ENCODE measurements at places on chromosomes 7 and 10. TPM values are rescaled to one million over a fixed set of nuclear protein-coding genes. Genes with fewer than 3 reads are reported as not detected.

DNA sequence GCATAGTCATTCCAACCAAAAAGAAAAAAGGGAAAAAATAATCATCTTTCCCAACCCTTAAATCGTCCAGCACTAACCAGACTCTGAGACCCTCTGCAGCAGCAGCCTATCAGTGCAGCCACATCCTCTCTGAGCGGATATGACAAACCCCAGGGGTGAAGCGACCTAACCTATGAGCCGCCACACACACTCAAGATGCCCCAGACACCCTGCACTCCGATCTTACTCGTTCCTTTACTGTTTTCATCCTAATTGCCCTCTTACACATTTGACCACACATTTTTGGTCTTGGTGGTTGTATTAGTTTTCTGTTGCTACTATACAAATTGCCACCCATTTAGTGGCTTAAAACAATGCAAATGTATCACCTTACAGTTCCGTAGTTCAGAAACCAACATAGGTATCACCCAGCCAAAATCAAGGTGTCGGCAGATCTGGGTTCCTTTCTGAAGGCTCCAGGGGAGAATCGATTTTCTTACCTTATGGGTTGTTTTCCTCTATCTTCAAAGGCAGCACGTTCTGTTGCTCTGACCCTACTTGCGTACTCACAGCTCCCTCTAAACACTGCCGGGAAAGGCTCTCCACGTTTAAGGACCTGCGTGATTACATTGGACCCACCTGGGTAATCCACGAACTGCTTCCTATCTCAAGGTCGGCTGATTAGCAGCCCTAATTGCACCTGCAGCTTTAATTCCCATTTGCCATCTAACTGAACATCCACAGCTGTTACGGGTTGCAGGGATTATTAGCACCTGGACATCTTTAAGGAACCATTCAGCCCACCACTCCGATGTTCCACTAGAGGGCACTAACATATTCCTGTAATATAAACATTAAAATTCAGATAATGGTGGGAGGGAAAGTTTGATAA, 37.3 kb upstream of the PRSS1 start:
- DNase-seq = no peak

DNA sequence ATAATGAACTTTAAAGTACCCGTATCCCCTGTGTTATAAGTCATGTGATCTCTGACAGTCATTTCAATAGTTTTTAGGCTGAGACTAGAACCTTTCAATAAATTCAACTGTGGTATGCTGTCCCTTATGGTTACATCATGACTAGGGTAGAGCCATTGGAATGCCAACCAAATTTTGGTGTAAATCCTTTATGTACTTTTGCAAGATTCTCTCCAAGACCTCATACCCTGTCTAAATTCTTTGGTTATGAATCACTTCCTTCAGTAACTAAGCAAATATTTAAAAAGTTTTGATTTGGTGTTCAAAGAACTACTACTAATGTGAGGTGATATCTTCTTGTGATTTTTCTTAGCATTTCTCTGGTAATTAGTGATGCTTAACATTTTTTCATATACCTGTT, 20.8 kb upstream of the OR6B1 start:
- no peak for DNase-seq

GRCh38 chr10:109978481-109978880, 29.3 kb upstream of the ADD3 start:
- DNase-seq = peak; percentile 75

- no peak for DNase-seq
Measured at GRCh38 chr7:2106924-2107323, 125.8 kb downstream of the MAD1L1 start.

DNA sequence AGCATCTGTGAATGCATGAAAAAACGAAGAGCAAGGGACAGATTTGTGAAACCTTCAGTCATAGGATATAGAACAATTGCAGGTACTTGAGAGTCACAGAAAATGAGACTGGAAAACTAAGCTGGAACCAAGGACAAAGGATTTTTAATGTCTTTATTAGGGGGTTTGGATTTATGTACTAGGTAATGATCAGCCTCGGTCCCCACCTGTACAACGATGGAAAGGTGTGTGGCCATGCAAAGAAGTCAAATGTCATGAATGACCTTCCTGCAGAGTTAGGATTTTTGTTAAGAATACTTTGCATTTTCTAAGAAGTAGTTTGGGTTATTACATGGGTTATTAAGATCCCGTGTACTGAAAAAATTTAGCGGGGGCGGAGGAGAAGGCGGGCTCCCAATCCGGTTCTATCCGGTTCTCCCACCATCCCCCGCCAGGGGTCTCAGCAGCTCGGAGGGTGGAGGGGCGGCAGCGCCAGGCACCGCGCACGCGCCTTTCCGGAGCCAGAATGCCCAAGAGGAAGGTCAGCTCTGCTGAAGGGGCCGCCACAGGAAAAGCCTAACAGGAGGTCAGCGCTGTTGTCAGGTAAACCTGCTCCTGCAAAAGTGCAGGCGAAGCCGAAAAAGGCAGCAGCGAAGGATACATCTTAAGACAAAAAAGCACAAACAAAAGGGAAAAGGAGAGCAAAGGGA, 327.5 kb upstream of the PLXDC2 start:
- DNase-seq = no peak

DNA sequence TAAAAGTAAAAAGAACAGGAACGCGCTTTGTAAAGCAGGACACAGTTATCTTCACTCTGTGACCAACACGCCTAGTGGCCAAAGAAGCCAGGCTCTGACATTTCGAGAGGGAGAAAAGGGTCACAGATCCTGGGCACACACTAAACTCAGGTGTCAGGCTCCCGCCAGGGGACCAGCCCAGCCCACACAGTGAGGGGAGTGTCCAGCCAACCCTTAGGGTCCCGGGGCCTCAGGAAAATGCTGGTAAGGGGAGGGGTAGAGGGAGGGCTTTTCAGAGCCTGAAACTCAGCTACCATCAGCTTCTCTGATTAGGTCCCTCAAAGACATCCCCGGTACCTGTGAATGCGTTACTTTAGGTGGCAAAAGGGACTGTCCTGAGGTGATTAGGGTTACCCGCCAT, 16.6 kb downstream of the ANXA11 start:
- DNase-seq = no peak

- no peak for DNase-seq
Measured at GRCh38 chr7:142498364-142498763, 240.5 kb upstream of the PRSS58 start.

DNA sequence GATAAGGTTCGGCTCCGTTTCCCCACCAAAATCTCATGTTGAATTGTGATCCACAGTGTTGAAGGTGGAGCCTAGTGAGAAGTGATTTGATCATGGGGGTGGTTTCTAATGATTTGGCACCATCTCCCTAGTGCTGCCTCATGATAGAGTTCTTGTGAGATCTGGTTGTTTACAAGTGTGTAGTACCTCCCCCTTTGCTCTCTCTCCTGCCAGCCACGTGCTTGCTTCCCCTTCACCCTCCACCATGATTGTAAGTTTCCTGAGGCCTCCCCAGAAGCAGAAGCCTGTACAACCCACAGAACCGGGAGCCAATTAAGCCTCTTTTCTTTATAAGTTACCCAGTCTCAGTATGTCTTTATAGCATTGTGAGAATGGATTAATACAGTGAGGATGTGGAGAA, 12.1 kb upstream of the LRGUK start:
- no peak for DNase-seq

GRCh38 chr7:107803009-107803610, at the start of gene SLC26A3:
SLC26A3 (minus strand) TSS chr7:107803223; CDS start chr7:107794509, 8,714 bp downstream.
- no peak for DNase-seq

DNA sequence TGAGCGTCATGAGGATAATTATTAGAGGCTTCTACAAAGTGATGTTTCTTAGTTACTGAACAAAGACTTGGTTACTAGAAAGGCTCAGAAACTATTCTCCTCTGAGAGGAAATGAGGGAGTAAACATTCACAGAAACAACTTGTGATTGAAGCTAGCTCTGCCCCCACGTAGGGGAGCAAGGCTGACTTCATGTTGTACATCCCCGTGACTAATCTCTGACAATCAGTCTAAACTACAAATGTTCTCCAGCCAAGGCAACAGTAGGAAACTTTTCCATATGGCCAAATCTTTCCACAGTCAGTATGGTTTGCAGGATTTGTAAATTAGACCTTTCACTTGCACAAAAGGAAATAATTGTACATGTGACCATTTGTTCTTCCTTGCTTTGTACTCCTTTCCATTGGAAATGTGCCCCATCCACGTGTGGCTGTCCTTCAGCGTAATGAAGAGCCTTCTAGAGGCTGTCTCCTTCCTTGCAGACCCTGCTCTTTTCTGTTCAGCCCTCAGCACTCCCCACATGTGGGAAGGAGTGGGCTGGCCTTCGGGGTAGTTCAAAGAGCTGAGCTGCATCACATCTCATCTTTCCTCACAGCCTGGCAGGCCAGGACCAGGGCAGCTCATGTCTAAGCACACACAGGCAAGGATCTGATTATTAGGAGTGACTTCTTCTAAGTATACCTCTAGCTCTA, 93.5 kb downstream of the PCGF5 start:
- no peak for DNase-seq

Gene SVIL
- 64.8 TPM for total RNA-seq

Gene MRC1
- 3.3 TPM for total RNA-seq

Gene CROT
- 29.7 TPM for total RNA-seq

Gene CYP3A7
- not detected for total RNA-seq

Data from suprapubic skin (tissue), 4 donors.